A172 (cell line): ENCODE measurements at places on chromosomes 1 and 21. TPM values are rescaled to one million over a fixed set of nuclear protein-coding genes. Genes with fewer than 3 reads are reported as not detected.
A peak's percentile ranks its signal among the peaks of the same experiment; 100 is the strongest.

GRCh38 chr1:87542697-87543096 lies 214.0 kb downstream of the LMO4 start:
- no peak for DNase-seq

- no peak for DNase-seq
Measured at GRCh38 chr21:37445228-37445627, 78.7 kb downstream of the DYRK1A start.

- DNase-seq = no peak
Measured at GRCh38 chr1:230300322-230301301, 125.5 kb downstream of the PGBD5 start.

DNA sequence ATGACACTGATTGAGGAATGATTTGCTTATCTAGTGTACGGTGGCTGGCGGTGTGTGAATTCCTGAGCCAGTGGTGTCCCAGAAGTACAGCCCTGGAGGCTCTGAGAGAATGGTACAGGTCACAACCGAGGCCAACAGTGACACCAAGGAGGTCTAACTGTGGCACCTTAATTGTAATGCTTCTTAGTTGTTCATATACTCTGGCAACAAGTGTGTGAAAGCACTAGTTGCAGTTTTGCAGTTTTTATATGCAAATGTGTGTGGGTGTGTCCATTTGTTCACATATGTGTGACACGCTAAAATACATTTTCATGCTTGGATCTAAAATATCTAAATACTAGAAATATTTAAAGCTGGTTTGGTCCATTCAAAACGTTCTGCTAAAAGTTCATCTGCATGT lies 185.3 kb upstream of the FMN2 start:
- DNase-seq = no peak

- DNase-seq = peak; percentile 58
Measured at GRCh38 chr1:90763930-90764329, 46.8 kb upstream of the BARHL2 start.

DNA sequence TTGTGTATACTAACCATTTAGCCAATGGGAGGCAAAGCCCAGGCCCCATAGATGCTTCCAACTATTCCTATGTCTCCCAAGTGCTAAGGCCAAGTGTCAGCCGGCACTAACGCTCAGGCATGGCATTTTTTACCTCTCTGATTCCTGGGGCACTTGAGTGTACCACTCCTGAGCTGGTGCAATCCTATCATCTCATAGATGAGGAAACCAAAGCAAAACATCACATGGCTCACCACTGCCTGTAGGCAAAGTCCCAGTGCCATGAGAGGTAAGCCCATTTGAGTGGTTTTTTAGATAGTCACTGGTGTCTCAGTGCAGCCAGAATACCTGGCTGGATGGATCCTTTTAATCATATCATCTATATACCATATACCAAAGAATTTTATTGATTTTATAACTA lies 8.0 kb upstream of the CCN1 start:
- no peak for DNase-seq

DNA sequence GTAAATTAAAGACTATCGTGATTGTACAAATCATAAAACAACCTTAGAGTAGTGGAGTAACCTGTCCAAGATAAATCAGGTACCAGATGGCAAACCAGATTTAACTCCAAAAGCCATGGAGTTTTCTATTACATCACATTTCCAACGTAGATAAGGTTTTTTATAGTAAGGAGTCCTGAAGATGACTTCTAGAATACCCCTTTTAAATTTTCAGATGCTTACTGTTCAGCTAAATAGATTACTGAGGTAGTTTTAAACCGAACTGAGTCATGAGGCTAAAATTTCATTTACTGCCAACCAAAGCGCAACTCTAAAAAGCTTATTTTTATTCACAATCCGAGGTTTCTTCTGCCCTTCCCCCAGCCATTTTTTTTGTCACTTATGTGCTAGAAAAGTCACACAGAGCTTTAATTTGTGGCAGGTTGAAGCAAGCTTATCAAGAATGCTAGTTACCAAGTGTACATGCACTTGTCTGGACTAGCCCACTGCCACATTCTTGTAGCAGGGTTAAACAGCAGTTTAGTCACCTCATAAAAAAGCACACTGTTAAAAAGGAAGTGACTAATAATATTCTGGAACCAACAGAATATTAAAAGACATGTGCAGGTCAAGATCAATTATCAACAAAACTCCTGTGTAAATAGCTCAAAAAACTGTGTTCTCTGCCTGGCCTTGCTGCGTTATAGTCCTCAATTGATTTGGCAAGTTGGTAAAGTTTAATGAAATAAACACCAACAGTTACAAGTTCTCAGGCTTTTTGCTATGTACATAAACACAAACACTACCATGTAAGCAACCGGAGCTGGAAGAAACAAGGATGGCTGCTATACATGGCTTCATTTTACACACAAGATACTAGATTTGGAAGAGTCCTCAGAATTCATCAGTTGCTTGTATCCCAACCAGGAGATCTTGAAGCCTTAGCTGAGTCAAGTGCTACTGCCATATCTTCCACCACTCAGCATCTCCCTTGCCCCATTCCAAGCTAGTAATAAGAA lies 180.3 kb upstream of the DMRTA2 start:
- DNase-seq = peak; percentile 67

DNA sequence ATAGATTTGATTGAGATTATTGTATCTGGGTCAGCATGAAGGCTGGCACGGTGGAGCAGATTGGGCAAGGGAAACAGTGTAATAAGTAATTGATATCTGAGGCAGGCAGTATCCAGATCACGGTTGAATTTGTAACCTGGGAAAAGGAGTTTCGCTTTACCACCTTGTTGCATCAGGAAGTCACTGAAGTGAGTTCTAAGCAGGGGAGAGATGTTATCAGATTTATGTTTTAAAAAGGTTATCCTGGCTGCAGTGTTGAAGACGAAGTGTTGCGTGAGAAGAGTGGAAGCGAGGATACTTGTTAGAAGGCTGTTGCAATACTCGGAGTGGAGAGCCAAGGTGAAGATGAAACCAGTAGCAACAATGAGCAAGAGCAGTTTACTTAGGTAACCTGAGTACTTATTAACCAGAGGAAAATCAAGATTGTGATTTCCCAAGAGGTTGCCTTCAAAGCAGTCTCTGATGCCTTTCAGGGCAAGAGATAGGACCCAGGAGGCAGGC lies 77.8 kb downstream of the LHX9 start:
- no peak for DNase-seq

- DNase-seq = no peak
Measured at GRCh38 chr1:114770989-114771388, 9.5 kb downstream of the SIKE1 start.

GRCh38 chr21:26715878-26716506 lies 129.2 kb downstream of the ADAMTS1 start:
- DNase-seq = peak; percentile 73

DNA sequence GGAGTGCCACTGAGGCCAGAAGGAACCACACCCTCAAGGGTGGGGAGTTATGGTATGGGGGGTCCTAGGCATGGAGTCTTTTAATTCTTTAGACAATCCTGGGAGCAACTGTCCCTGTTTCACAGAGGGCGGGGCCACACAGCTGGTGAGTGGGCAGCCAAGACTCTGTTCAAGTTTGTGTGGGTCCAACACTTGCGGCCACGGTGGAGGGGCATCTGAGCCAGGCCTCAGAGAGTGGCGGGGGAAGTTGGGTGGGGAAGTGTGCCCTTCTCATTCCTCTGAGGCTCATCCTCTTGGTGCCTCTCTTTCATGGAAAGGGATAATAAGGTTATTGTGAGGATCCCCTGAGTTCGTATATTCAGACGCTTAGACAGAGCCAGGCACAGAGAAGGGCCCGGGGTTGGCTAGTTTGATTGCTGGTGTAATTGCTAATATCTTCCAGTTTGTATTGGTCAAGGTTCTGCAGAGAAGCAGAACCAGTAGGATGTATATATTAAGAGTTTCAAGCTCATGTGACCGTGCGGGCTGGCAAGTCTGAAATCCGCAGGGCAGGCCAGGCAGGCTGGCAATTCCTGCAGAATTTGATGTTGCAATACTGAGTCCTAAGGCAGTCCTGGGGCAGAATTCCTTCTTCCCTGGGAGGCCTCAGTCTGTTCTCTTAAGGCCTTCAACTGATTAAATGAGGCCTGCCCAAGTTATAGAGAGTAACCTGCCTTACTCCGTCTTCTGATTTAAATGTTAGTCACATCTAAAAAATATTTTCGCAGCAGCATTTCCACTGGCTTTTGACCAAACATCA lies 15.9 kb downstream of the PCSK9 start:
- DNase-seq = no peak

GRCh38 chr1:162070094-162070748 lies 730 bp downstream of the NOS1AP start:
- no peak for DNase-seq

DNA sequence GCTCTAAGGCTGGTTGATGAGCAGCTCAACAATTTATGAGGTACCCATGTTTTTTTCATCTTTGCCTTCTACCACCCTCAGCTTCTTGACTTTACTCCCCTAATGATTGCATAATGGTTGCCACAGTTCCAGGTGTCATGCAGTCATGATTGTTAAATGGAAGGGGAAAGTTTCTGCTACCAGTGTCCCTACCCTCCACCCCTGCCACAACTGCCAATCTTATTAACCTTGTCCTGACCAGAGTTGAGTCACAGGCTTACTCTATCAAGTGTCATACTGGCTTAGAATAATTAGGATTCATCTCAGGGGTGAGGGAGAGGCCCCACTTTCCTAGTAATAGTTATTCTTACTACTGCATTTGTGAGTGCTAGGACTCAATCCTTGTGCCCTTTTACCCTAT lies 7.9 kb upstream of the FUBP1 start:
- no peak for DNase-seq

GRCh38 chr21:31220575-31220974 lies 123.5 kb downstream of the TIAM1 start:
- peak; percentile 61 for DNase-seq

DNA sequence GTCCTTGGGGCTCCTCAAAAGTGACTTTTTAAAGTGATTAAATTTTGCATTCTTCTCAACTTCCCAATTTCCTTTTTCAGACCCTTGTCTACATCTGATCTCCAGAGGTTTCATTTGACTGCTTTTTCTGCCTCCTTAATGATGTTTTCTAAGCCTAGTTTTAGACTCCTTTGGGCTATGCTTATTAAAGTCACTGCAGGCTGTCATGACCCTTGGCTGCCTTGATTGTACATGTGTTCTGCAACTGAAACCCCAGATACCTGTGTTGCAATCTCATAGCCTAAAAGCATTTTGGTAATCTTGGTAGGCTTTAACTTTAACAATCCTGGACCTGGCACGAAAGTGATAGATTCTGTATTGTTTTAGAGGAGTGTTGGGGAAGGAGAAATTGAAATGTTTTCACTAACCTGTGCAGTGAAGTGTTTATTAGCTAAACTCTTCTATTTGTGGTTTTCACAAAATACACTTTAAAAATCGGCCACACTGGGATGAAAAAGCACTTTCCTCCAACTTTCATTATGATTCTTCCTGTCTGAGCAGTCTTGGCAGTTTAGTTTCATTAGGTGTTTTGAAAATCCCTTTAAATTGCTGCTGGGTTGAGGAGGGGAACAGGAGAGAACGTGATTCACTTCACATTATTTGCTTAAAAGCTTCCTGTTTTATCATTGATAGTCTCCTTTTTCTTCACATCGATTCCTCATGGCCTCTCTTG lies 4.9 kb downstream of the MACO1 start:
- no peak for DNase-seq

GRCh38 chr1:150688763-150689162 lies 8.2 kb downstream of the GOLPH3L start:
- no peak for DNase-seq

The PTGER3 gene
- total RNA-seq = not detected in 2 replicates

The AGT gene
- total RNA-seq = 14.6 and 15.2 TPM in 2 replicates

The SMCP gene
- total RNA-seq = not detected in 2 replicates

The TPTE gene
- 1.2 and 2.5 TPM in 2 replicates for total RNA-seq

The COPA gene
- 243 and 261 TPM in 2 replicates for total RNA-seq

The PYHIN1 gene
- not detected in 2 replicates for total RNA-seq

The AADACL3 gene
- not detected in 2 replicates for total RNA-seq

The IL6R gene
- 2.4 and 4.5 TPM in 2 replicates for total RNA-seq

The PANK4 gene
- total RNA-seq = 6.5 and 7.7 TPM in 2 replicates

The GMEB1 gene
- total RNA-seq = 4.3 and 5.0 TPM in 2 replicates

The DOP1B gene
- 14.9 and 16.4 TPM in 2 replicates for total RNA-seq

The SLC25A24 gene
- total RNA-seq = 77.7 and 90.1 TPM in 2 replicates
